ENCODE measurements at places on chromosomes 2 and 18. TPM values are rescaled to one million over a fixed set of nuclear protein-coding genes. Genes with fewer than 3 reads are reported as not detected.

Gene VWA3B
- polyA plus RNA-seq: not detected

Gene PPP4R3B
- polyA plus RNA-seq: 9.8 TPM

Gene ASB18
- polyA plus RNA-seq: not detected

Gene SLC11A1
- 0.23 TPM for polyA plus RNA-seq

Gene MOGAT1
- polyA plus RNA-seq: not detected

Gene DSC2
- not detected for polyA plus RNA-seq

Gene ANKRD62
- polyA plus RNA-seq: not detected

Gene MRO
- polyA plus RNA-seq: not detected

Gene GAREM2
- 1.3 TPM for polyA plus RNA-seq

DNA sequence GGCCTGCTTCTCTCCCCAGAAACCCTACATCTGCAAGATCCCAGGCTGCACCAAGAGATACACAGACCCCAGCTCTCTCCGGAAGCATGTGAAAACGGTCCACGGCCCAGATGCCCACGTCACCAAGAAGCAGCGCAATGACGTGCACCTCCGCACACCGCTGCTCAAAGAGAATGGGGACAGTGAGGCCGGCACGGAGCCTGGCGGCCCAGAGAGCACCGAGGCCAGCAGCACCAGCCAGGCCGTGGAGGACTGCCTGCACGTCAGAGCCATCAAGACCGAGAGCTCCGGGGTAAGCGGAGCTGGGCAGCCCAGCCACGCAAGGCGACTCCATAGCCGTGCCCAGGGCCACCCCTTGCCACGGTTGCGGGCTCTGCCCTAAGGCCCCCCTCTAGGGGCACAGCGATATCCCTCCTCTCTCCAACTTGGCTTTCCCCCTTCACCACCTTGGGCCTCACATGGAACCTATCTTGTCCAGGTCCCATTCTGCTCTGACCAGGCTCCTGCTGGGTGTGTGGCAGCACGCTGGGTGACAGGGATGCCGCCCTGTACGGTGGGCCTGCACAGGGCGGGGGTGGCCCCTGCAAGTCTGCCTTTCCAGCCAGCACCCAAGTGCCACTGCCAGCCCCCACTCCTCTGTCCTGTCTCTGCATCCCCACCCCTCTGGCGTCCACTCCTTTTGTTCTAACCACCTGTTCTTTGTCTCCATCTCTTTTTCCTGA is 248.9 kb downstream of the GLI2 start:
- no peak for DNase-seq

DNA sequence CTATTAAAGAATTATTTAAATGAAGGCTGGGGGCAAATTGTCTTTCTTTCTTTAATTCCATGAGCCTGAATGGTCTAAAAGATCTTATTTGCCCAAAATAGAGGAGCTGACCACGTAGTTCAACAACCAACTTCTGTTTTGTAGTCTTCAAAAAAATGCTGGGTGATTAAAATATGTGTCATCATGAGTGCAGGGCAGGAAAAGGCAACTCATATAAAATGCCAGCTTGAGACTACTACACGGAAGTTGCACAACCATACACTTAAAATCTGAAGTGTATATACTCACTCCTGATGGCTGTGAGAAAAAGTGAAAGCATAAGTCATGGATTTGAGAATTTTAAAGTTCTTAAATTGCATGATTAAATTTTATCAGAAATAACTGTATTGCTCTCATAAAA is 210.9 kb downstream of the DYM start:
- peak; percentile 54 for DNase-seq

- no peak for DNase-seq
Observed at GRCh38 chr2:47907039-47907781, 912 bp upstream of the FBXO11 start.

DNA sequence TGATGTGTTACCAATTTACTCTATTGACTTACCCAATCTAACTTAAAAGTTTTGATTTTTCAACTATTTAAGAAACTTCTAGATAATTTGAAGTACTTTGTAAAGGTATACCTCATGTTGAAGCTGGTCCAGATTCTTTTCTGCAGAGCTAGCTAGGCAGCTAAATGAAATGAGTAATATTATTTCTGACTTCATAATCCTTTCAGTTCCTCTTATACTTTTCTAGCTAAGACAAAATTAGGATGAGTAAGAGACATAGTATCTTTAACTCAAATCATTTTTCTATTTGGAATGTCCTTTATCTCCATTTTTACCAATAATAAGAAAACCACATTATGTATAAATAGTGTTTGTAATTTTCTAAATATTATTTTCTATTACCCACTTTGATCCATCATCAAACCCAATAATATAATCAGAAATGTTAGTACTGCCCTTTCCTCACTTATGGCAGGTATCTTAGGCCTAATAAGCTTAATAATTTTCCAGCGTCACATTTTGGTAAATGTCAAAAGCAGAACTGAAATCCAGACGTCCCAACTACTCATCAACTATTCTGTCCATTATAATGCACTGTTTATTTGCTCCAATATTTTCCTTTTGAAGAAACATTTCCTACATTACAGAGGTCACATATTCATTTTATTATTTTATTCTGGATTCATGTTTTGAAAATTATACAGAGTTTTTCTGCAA is 456.6 kb downstream of the THSD7B start:
- DNase-seq: no peak

DNA sequence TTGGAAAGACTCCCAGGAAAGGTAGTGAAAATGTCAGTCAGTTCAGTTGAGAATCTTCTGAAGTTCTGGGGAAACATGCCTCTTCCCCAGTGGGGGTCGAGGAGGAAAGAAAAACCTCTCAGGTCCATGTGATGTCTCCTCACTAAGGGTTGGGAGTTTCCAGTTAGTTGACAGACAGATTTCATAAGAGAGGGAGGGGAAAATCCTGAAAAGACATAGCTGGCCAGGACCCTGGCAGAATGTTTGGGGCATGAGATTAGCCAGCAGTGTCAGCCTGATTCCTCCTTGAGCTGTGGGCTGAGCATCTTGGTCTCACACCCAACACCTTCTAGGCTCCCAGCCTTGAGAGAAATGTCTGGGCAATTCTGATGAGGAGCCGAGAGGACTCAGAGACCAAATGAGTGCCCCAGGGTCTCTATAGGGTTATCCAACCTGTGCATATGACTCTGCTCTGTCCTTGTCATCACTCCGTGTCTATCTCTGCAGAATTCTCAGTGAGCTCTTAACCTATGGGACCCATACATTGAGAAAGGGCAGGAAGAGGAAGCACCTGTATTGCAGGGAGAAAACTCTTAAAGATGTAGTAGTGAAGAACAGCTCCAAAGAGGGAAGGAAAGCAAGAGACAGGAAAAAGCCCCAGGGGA is 13.9 kb downstream of the BMP10 start:
- DNase-seq: no peak

- no peak for DNase-seq
Observed at GRCh38 chr2:174694920-174695319, 69.4 kb downstream of the CHRNA1 start.

- no peak for DNase-seq
Observed at GRCh38 chr18:58056852-58057251, 12.8 kb downstream of the NEDD4L start.

- no peak for DNase-seq
Observed at GRCh38 chr2:220168891-220169546, 541.6 kb downstream of the SLC4A3 start.
